ENCODE measurements at places on chromosomes 3 and 15. TPM values are rescaled to one million over a fixed set of nuclear protein-coding genes. Genes with fewer than 3 reads are reported as not detected.

The PLCL2 gene
- 13.7 TPM for total RNA-seq

The MYD88 gene
- 17.4 TPM for total RNA-seq

The APOD gene
- total RNA-seq, result 13.5 TPM

The LIPH gene
- total RNA-seq, result under 0.01 TPM

The UROC1 gene
- under 0.01 TPM for total RNA-seq

The IFT57 gene
- total RNA-seq, result 41.3 TPM

The SLC9A9 gene
- 16.2 TPM for total RNA-seq

The INSYN1 gene
- 0.43 TPM for total RNA-seq

The MEX3B gene
- 2.8 TPM for total RNA-seq

The AMT gene
- 0.09 TPM for total RNA-seq

The TGFBR2 gene
- total RNA-seq, result 450 TPM

The FILIP1L gene
- total RNA-seq, result 24.9 TPM

The SNAP23 gene
- 197 TPM for total RNA-seq

The RARRES1 gene
- 0.98 TPM for total RNA-seq

The SLC28A1 gene
- total RNA-seq, result not detected

The NR1I2 gene
- total RNA-seq, result not detected

The CPLX3 gene
- not detected for total RNA-seq

The MYL3 gene
- total RNA-seq, result 0.09 TPM

The MB21D2 gene
- 2.4 TPM for total RNA-seq

The CX3CR1 gene
- total RNA-seq, result not detected

The SLC12A1 gene
- total RNA-seq, result not detected

The ZNF639 gene
- total RNA-seq, result 34.7 TPM

The CCDC54 gene
- total RNA-seq, result not detected

The TF gene
- 0.33 TPM for total RNA-seq

The TMEM40 gene
- not detected for total RNA-seq

The ALPK3 gene
- total RNA-seq, result 29.4 TPM

The CHRNB4 gene
- not detected for total RNA-seq

Measured in dermis lymphatic vessel endothelial cell (primary cell).